ENCODE measurements at places on chromosomes 12 and 14.

- DNase-seq, result no peak
Observed at GRCh38 chr12:129115558-129115957, 262.3 kb downstream of the GLT1D1 start.

GRCh38 chr12:57085999-57086492, 2.9 kb upstream of the NAB2 start:
- DNase-seq, result no peak

- DNase-seq, result no peak
Observed at GRCh38 chr14:92372230-92372629, 49.3 kb downstream of the SLC24A4 start.

GRCh38 chr14:101008631-101009336, 105.3 kb upstream of the RTL1 start:
- DNase-seq, result no peak

GRCh38 chr12:70197345-70197744, 45.9 kb upstream of the CNOT2 start:
- no peak for DNase-seq

- DNase-seq, result no peak
Observed at GRCh38 chr14:28613532-28613931, 153.1 kb upstream of the FOXG1 start.

Measured in right atrium auricular region (tissue), 2 donors.